Stimulated activated CD4-positive, alpha-beta T cell treated with anti-CD3 and anti-CD28 coated beads, Interleukin-1b, Interleukin-23, amount 100 ng/mL, for 1 hour (primary cell): ENCODE measurements at places on chromosomes 5 and 9.

- no peak for DNase-seq
These were observed 41.4 kb downstream of the SYK start for GRCh38 chr9:90842996-90843395.

DNA sequence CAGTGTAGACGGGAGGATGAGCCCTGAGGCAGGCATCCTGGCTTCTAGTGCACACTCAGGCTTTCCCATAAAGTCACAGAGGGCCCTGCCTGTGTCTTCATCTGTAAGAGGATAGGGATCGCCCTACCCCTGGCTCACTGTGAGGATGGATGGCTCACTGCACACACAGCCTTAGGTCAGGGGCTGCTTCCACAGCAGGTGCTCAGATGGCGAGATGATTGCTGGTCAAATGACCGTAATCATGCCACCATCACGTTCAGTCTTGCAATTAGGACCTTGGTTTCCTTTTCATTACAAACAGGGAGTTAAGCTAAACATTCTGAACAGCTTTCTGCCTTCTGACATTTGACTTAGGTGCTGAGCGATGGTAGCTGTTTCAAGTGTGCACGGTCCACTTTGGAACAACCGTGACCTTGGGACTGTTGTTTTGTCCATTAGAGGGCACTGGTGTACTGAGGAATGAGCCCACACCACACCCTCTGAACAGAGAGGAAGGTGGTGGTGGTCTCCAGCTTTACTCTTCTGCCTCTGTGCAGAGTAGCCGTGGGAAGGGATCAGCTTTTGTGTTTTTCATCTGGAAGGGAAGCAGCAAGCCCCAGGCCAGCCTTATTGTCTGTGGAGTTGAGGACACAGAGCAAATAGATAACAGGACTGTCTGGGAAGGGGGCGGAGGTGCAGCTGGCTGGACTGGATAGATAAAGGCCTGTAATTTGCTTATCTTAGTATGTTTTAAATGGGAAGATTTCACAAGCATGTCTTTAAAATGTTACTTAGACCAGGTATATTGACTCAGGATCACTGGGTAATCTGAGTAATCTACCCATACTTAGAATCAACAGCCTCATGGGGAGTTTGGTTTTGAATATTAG is 183.1 kb downstream of the TRIO start:
- no peak for DNase-seq

DNA sequence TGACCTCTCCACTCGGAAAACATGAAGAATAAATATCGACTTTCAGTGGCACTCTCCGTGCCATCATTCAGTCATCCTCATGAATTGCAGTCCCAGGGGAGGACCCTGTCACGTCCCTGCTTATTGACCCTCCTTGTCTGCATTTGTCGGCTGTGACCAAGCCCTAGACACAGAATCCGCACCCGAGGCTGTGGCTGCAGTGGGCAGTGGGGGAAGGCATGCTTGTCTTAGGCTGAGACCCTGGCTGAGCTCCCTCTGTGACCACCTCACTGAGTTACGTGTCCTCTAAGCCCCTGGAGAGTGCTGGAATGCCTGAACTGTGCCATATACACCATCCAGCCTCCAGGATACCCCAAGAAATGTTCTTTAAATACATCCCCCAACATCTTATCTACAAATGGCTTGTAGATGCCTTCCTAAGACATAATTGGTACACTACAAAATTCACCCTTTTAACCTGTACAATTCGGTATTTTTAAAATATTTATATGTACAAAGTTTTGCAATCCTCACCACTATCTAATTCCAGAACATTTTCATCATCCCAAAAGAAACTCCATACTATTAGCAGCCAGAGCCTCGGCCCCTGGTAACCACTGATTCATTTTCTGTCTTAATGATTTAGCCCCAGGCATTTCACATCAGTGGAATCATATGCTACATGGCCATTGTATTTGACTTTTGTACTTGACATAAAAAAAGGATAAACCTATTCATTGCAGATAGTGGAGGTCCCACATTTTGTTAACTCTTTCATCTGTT is 80.8 kb upstream of the ICE1 start:
- DNase-seq: no peak

- DNase-seq: peak; percentile 8
These were observed 145.5 kb upstream of the MAP3K1 start for GRCh38 chr5:56669534-56670483.

DNA sequence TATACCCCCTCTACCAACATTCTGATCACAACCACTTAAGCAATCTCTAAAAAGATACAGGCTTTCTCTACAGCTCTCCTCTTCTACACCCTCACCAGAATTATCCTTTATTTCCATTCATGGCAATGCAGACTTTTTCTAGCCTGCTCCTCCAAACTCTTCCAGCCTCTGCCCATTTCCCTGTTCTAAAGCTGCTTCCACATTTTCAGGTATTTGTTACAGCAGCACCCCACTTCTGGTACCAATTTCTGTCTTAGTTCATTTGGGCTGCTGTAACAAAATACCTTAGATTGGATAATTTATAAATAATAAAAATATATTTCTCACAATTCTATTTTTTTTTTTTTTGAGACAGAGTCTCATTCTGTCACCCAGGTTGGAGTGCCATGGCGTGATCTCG is 53.0 kb upstream of the DNAH5 start:
- no peak for DNase-seq

DNA sequence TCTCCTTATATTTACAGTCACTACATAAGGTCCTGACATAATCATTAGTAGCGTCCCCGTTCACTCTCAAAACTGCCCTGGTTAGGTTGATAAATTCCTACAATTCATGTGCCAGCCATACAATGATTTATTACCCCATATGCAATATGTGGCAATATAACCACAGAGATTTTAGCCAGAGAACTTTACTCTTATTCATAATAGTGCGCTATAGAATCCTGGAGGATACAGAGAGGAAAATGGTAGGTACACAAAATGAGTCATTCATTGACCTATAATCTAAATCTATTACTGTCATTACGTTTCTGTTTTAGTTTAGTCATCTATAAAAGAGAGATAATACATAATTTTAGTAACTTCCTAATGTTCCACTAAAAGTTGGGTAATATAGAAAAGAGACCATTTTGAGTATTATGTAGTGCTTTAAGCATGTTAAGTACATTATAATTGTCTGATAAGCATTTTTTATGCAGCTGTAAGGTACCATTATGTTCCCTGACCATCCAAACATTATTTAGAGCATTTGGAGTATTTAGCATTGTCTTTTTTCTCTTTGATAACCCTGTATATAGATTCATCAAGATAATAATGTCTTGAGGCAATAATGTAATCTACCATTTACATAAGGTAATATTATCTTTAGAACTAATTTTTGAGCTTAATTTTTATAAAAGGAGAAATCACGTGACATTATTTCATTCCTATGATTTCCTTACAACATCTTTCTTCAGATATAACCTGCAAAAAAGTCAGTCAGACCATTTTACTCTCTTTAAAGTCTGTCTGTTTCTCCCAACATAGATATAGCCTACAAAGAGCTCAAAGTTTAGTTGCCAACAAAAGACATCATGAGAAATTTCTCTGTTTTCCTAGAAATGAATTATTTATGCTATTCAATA is 655.5 kb upstream of the ZNF608 start:
- DNase-seq: no peak

DNA sequence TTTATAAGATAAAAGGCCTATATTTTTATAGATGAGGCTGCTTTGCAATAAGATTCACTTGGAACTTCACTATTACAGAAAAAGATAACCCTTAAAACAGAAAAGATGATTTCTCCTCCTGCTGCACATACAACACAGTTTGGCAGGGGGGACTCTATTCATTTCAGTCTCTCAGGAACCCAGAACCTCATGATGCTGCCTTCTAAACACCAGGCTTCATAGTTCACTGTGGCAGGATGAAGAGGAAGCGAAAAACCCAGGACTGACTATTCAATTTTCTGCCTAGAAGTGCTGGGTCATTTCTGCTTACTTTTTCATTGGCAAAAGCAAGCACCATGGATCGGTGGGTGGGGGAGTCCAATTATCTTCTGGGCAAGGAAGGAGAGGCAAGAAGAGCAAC is 179.5 kb downstream of the NTRK2 start:
- DNase-seq: no peak

DNA sequence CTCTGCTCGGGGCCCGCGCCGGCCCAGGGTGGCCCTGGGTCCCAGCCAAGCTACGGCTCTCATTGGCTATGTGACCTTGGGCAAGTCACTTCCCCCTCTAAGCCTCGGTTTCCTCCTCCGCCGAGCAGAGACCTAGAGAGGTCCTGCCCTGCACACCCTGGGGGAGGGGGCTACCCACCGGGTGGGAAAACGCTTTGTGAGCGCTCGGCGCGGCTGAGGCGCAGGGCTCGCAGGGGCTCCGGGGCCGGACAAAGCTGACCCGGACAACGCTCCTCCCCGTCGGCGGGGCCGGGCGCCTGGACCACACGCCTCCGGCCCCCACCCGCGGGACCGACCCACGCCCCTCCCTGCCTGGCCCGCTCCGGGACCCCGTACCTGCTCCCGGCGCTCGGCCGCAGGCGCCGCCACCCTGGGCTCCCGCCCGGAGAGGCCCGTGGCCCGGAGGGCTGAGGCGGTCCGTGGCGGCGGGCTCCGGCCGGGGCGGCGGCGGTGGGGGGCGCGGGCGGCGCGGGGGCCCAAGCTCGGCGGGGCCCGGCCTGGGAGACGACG is 85.7 kb upstream of the MELK start:
- no peak for DNase-seq

GRCh38 chr5:38433160-38433861 is 123.1 kb downstream of the LIFR start:
- no peak for DNase-seq

GRCh38 chr9:130172858-130173665 is 858 bp downstream of the NCS1 start:
- peak; percentile 20 for DNase-seq

DNA sequence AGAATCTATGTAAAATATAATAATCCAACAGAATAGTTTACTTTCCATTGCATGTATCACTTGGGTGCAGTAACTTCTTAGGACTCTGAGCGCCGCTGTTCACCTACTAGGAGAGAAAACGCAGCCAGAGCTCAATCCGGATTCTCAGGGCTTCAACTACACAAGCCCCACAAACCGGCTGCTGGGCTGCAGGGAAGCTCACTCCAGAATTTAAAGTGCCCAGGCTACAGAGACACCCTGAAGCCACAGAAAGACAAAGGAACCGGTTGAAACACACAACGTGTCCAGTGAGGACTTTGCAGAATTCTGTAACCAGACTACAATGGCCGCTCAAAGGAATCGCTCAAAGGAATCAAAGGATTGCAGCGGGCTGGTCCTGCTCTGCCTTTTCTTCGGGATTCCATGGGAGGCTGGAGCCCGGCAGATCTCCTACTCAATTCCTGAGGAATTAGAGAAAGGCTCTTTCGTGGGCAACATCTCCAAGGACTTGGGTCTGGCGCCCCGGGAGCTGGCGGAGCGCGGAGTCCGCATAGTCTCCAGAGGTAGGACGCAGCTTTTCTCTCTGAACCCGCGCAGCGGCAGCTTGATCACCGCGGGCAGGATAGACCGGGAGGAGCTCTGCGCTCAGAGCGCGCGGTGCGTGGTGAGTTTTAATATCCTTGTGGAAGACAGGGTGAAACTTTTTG is at the start of gene PCDHGA10:
PCDHGA10 (plus strand) TSS at position 134 of the 686 bp plus-strand sequence; CDS start at position 323, 189 bp downstream.
- peak; percentile 34 for DNase-seq

- DNase-seq: no peak
These were observed 63.4 kb downstream of the RXRA start for GRCh38 chr9:134389642-134390041.

GRCh38 chr5:107876906-107877305 is 206.2 kb upstream of the EFNA5 start:
- DNase-seq: no peak

- DNase-seq: no peak
These were observed 69.3 kb downstream of the AMBP start for GRCh38 chr9:114008667-114009410.

DNA sequence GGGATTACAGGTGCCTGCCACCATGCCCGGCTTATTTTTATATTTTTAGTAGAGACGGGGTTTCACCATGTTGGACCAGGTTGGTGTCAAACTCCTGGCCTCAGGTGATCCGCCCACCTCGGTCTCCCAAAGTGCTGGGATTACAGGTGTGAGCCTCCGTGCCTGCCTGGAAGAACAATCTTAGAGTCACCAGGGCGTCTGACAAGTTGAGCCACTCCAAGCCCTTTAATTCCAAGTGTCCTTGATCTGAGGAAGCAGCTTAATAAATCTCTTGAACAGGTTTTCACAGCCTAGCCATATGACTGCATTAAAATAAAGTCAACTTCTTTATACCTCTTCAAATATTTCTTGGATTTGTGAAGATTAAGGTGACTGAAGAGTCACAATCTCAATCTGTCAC is 31.5 kb downstream of the SLC44A1 start:
- no peak for DNase-seq

- DNase-seq: no peak
These were observed 18.0 kb upstream of the CAPSL start for GRCh38 chr5:35956429-35956828.

GRCh38 chr9:88927510-88927909 is 63.8 kb upstream of the S1PR3 start:
- no peak for DNase-seq

DNA sequence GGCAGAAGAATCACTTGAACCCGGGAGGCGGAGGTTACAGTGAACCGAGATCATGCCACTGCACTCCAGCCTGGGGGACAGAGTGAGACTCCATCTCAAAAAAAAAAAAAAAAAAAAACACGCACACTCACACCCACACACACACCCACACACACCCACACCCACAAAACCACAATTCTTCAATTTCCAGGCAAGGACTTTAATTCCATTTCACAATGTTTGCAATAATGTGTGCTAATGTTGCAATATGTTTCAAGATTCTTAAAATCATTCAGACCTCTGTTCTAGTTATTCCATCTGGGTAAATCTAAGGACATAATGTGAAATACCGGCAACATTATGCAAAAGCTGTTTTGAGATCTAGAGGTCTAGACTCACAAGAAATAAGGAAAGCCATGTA is 28.3 kb downstream of the CCDC69 start:
- DNase-seq: no peak

DNA sequence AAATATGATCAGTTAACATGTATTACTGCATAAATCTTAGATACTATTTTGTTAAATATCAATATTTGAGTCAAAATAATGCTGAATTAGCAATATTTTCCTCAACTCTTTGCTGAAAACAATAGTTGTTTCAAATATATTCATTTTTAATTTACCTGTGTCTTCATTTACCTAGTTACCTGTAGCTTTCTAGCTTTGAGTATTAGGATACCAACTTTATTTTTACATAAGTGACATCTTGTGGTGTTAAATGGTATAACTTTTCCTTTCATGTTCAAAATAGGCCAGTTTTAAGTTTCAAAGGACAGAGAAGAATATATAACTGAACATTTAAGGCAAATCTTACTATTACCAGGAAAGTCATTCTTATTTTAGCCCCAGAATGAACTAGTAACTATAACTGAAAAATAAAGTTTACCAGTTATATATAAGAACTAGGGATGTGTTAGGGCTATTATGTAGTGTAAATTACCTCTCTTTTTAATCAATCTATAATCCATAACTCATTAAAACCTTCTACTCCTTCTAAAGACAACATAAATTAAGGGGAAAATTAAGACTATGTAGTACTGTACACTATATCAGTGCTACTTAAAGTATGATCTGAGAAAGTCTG is 25.3 kb downstream of the AP3B1 start:
- DNase-seq: no peak

DNA sequence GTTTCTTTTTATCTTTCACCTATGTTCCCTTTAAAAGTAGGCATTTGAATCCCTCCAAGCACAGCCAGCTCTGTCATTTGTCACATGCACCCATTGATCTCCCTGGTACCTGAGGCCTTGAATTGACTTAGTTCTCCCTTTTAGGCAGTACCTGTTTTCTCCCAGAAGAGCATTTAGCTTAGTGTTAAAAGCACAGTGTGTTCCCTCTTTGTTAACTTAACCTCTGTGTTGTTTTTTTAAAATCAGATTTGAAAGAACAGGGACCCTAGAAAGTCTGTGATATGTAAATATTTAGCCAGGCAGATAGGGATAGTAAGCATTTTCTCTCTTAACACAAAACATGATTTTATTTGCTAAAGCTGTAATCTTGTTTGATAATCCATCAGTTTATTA is 113.8 kb upstream of the SPATA31D4 start:
- no peak for DNase-seq
